ENCODE measurements at places on chromosomes 1 and 21.

DNA sequence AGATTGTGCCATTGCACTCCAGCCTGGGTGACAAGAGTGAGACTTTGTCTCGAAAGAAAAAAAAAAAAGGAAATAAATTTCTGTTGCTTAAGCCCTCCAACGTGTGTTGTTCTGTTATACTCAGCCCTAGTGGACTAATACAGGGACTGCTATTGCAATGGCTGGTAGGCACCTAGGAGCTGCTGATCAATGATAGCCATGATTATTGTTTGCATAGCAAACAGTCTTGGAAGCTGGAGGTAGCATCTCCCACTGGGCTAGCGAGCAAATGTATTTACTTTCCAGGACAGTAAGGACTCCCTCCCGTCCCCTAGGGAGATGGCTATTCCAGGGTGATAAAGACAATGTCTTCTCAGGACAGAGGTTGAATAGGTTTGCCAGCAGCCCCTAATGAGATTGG is 13.5 kb upstream of the TNFRSF8 start:
- no peak for ATAC-seq

DNA sequence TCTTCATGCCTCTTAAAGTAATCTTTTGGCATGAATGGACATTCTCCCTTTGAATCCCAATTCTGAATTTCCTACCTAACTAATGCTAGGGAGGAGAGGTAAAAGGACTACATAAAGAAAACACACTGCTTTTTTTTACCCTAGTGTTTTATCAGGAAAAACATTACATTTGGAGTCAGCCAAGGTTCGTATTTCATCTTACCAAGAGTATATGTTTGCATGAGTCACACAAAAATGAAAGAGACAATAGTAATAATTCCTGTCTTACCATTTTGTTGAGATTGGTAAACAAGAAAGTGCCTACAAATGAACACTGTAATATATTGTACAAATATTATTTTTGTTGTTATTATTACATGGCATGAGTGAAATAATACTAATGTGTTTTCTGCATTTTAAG is 112.9 kb upstream of the WARS2 start:
- peak; percentile 40 for ATAC-seq

DNA sequence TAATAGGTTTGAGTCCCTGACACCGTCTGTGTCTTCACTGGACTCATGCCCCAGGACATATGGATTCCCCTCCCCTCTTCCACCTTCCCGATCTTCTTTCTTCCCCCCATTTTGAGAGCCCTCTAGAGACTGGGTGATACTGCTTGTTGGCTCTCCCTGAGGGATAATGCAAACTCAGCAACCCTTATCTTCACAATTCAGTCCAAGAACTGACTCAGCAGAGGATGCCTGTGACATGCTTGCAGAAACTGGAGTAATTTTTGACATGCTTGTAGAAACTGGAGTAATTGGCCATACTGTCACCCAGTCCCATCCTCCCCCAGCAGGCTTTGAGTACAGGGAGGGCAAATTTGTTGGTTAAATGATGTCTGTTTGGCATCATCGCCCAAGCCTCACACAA is 127.6 kb upstream of the CTTNBP2NL start:
- ATAC-seq: no peak

GRCh38 chr1:193685986-193686385 is 499.6 kb upstream of the B3GALT2 start:
- ATAC-seq: no peak

DNA sequence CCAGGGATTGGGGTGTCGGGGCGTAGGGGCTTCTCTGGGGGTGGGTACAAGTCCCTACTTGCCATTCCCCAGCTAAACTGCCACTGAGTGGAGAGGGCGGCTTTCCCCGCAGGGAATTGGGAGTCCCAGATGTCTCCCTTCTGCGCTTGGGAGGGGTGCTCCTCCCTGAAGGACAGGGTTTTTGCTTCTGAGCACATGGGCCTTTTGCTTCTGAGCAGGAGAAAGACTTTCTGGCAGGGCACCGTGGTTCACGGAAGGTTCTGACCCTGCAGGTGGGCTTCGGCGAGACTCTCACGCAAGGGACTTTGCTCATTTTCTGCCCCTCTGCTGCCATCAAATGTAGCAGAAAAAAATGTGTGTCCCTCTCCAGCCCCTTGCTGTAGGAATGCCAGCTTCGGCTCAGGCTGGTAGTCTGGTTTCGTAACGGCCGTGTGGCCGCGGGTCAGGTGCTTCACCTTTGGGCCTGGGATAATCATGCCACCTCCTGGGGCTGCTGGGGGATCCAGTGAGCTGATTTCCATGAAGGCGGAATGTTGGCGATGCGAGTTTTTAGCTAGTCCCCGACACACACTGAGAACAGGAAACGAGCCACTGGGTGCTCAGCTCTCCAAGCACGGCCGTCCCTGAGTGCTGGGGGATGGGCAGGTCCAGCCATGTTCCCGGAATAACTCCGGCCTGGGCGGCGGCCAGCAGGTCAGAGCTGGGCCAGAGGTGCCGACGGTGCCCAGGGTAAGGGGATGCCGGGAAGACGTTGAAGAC is 364.0 kb downstream of the CAMTA1 start:
- no peak for ATAC-seq

DNA sequence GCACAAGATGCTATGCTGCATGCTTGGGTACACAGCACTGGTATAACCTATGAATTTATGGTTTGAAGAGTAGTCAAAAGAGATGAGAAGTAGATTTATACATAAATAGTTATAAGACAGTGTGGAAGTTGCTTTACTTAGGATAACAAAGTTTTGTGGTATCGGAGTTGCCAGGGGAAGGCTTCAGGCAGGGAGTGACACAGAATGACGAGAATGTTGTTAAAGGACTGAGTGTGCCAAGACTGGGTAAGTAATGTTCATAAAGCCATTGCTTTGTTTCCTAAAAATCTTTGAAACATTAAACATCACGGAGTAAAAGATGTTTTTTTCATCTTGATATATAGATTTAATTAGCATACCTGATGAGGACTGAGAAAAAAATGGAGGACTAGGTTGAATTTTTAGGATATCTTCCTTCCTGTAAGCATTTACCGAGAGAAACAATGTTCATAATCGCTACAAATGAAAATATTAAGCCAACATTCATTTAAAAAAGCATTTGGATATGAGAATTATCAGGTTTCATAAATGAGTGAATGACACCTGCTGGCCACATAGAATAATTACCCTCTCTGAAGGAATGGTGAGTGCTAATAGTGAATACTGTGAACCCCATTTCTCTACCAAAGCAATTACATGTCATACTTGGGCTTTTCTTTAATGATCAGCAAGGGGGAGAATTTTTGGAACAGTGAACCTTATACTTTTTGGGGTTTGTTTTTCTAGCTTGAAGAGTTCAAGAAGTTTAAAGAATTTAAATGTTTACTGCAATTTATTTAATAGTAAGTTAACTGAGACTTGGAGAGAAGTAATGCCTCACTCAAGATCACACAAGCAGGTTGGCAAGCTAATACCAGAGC is 28.4 kb downstream of the EXTL2 start:
- ATAC-seq: peak; percentile 81

- no peak for ATAC-seq
Observed at GRCh38 chr1:20368866-20369470, 78.3 kb downstream of the VWA5B1 start.

- peak; percentile 3 for ATAC-seq
Observed at GRCh38 chr1:226406401-226406881, 1.5 kb downstream of the PARP1 start.

DNA sequence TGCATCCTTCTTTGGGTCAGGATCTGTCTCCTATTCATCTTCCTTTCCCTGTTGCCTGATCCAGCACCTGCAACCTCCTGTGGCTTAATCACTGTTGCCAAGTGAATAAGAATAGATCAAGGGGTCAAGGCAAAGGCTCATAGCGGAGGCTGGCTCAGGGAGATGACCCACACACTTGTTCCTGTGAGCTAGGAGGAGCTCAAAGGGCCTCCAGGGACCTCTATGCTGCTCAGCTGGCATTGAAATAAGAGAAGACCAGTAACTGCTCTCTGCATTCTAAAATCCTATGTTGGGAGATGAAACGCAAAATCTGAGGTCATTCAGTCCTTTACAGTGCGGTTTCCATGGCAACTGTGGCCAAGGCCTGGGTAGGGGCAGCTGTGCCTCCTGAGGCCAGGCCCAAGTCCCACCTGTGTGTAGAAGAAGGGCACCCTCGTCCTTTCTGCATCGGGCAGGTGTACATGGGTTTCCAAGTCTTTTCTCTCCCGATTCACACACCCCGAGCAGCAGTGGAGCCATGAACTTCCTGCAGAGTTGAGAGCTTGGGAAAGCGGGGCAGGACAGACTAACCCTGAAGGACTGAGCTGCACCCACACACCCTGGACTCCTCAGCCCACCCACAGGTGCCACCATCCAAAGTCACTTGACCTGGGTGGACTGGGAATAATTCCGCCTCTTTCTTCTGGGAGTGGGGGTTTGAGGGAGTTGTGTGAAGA is 27.8 kb upstream of the STUM start:
- no peak for ATAC-seq

- peak; percentile 53 for ATAC-seq
Observed at GRCh38 chr1:167439301-167439988, 78.9 kb downstream of the CD247 start.

GRCh38 chr1:6984986-6985385 is 199.7 kb downstream of the CAMTA1 start:
- no peak for ATAC-seq

DNA sequence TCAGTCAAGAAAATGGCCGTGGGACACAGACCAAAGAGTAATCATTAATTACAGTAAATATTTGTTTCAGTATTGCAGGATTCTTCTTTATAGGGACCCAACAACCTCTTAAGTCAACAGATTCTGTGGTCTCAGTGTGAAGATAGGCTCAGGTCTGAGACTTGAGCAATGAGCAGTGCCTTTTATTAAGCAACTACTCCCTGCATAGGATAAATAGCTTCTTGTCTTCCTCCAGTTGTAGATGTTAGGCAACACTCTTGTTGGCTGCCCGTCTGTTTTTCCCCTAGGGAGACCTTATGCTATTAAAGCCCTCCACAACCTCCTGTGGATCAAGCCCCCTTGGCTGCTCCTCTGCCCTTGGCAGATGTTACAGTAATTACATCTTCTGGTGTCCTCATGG is 1.8 kb upstream of the OMA1 start:
- ATAC-seq: no peak

DNA sequence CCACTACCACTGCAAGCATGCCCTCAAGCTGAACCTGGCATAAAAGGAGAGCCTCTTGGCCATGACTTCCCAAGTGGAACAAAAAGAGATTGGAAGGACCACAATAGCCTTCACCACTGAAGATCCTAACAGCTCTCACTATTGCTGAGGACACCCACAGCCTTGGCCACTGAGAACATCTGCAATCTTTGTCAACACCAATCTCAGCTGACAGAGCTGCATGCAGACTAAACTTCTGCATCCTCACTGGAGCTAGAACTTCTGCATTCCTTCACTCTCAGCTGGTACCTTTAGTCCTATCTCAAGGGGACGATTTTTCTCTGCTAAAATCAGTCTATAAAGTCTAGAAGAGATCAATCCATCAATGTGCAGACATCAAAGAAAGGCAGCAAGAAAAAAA is 8.3 kb upstream of the FCRL2 start:
- ATAC-seq: no peak

GRCh38 chr1:173447224-173447623 is 29.9 kb upstream of the PRDX6 start:
- ATAC-seq: no peak

- no peak for ATAC-seq
Observed at GRCh38 chr1:201427963-201428362, 6.4 kb upstream of the TNNI1 start.

GRCh38 chr1:93629101-93630059 is 52.3 kb downstream of the BCAR3 start:
- ATAC-seq: peak; percentile 65

- ATAC-seq: no peak
Observed at GRCh38 chr1:198918920-198919319, 280.1 kb downstream of the PTPRC start.

DNA sequence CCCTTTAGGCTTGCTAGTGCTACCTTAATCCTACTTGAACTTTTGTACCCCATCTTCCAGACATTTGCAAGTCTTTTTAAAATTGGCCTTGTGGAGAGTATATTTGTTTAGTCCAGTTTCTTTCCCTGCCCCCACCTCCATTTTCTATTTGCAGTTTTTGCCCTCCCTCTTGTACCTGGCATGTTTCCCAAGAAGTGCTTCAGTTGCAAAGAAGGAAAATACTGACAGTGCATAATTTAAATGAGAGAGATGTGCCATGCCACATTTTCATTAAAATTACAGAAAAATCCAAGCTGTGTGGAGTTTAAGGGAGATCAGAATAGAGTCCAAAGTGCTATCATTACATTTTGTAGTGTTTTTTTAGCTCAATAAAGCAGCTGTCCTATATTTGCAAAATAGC is 150.0 kb upstream of the ADGRL2 start:
- ATAC-seq: no peak

DNA sequence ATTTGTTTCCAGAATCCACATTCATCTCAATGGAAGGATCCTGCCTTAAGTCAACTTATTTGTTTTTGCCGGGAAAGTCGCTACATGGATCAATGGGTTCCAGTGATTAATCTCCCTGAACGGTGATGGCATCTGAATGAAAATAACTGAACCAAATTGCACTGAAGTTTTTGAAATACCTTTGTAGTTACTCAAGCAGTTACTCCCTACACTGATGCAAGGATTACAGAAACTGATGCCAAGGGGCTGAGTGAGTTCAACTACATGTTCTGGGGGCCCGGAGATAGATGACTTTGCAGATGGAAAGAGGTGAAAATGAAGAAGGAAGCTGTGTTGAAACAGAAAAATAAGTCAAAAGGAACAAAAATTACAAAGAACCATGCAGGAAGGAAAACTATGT is 2.6 kb downstream of the GADD45A start:
- ATAC-seq: no peak

- no peak for ATAC-seq
Observed at GRCh38 chr1:118201524-118201923, 16.5 kb upstream of the SPAG17 start.

GRCh38 chr1:153355445-153356071 is 2.1 kb upstream of the S100A9 start:
- peak; percentile 85 for ATAC-seq

- ATAC-seq: no peak
Observed at GRCh38 chr1:155168456-155169210, 4.5 kb downstream of the KRTCAP2 start.

DNA sequence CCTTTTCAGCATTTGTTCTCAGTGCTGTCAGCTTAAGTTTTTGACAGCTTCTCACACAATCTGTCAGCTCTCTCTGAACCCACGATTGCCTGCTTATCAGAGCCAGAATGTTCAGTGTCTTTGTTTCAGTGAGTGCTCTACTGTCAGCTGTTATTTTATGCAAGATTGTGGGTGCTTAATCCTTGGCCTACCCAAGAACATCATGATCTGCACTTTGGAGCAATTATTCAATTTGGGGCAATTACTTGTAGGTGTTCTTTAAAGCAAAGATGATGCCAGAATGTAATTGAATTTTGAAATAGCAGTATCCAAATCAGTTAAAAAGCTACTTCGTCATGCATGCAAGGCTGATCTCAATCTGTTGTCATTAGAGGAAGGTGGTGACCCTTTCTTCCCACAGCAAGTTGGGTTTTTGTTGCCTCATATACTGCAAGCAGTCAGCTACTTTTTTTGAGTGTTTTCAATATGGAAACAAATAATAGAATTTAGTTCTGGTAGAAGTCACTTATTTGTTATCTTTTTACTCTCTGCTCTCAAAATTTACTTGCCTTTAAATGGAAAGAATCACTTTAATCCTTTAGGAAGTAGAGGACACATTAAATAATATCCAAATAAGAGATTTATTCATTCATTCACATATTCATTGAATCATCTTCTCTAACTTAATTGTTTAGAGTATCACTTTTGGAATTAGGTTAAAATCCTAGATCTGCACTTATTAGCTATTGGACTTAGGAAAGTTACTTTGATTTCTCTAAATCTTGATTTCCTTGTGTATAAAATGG is 253.5 kb upstream of the CACYBP start:
- no peak for ATAC-seq
